ENCODE measurements at places on chromosomes 2 and 18.

DNA sequence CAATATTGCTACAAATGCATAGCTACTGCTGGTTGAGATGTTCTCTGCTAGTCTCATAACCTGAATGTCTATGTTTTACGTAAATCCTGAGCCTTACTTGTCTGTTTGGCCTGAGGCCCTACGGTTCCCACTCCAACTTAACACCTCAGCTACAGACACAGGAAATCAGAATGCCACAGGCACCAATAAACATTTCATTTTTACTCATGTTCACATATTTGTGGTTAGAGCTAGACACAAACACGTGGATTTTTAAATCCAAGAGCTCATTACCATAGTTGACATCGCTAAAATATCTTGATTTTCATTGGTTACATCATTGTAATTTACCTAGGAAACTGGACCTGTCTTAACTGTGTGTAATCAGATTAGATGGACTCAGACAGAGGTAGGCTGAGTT is 263.8 kb upstream of the CDH19 start:
- DNase-seq = no peak

DNA sequence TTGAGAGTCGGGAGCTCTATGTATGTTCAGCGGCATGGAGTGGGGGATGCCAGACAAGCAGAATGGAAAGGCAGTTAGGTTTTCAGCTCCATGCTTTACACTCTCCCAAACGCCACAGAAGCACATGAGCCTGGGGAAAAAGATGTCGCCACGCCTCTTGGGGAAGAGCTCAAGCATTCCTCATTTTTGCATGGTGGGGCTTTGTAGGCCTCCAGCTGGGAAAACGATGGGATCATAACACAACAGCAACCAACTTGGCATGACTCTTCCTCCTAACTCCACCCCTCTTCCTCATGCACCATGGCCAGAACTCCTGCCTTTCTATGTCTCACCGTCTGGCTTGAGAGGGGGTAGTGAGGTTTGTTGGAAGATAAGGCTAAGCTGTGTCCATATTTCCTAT is 102.6 kb downstream of the PAX3 start:
- DNase-seq = no peak

- DNase-seq = no peak
Observed at GRCh38 chr2:145652571-145653545, 1132.9 kb upstream of the ZEB2 start.

- peak; percentile 78 for DNase-seq
Observed at GRCh38 chr2:96163768-96164429, 18.7 kb upstream of the DUSP2 start.

DNA sequence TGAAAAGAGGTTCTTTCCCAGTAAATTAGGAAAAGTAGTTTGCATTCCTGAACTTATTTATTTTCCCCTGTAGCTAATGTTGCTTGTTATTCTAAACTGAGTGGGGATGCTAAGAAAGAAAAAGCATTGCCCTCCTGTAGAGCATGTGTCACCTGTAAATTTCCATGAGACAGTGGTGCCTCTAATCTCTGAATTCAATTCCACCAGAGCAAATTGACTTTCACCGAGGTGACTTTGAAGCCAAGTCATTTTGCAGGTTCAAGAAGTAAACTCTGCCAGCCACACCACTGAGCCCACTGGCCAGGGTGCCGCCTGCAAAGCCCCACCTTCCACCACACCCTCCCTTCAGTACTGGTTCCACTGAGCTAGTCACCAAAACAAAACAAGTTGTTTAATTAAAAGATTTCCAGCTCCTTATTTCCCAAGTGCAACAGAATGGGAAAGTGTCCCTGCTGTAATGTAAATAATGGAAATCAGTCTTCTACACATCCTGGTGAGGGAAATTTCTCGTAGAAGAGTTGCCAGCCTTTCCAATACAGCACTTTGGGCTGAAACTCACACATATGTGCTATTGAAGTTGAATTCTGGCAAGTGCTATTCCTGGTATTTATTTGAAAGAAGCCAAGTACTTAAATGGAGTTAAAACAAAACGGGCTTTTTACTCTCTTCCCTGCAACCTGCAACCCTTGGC is 254.8 kb downstream of the RNF152 start:
- DNase-seq = no peak

DNA sequence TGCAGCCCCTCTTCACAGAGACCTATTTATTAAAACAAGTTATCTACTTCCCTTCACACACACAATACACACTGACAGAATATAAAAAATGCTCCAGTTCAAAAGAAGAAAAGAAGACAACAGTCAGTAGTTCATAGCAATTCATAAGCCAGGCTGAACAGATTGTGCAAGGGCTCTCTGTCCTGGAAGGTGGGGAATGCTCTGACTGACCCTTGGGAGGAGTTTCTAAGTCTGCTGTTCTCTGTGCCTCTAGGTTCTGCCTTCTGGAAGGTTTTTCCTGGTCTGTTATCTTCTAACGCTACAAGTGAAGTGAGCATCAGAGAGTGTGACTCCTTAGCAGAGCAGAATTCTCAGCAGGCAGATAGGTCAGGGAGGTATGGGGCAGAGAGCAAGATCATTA is 35.7 kb downstream of the SP3 start:
- DNase-seq = no peak

GRCh38 chr2:139218181-139218580 is 438.0 kb upstream of the NXPH2 start:
- DNase-seq = no peak

GRCh38 chr18:23056315-23056714 is 79.0 kb upstream of the CABLES1 start:
- no peak for DNase-seq

GRCh38 chr2:11766016-11766415 is 19.6 kb downstream of the LPIN1 start:
- no peak for DNase-seq

- no peak for DNase-seq
Observed at GRCh38 chr2:172813314-172813888, 77.8 kb downstream of the RAPGEF4 start.

GRCh38 chr2:186433040-186433439 is 53.0 kb upstream of the ZC3H15 start:
- DNase-seq = no peak

DNA sequence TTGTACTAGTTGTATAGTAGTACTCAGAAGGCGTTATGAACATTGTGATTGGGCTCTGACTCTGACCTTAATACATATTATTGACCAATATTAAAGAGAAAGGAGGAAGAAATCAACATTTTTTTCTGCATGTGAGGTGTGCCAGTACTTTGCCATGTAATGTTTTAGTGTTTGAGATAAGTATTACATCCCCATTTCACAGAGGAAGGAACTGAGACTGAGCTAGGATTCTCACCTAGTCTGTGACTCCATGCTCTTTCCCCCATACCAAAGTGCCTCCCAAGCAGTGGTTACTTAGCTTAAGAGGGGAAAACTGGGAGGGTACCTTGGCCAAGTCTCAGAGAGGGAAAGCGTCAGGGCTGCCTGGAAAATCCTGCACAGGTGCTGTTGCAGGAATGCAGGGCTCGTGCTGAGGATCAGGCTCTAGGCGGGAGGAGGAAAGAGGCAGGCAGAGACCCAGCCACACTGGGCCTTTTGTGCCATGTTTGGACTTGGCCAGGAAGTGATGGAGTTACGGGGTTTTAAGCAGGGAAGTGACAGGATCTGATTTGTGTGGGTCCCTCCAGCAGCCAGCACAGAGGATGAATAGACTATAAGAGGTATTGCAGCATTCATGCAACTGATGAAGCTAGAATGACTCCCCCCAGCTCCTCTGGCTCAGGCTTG is 1.7 kb downstream of the PNKD start:
- no peak for DNase-seq
